ENCODE measurements at places on chromosomes 3 and 15.

- DNase-seq: no peak
Measured at GRCh38 chr15:87416591-87417257, 839.8 kb downstream of the NTRK3 start.

- DNase-seq: no peak
Measured at GRCh38 chr3:16264174-16264707, 502 bp downstream of the DPH3 start.

- DNase-seq: no peak
Measured at GRCh38 chr3:194928831-194929577, 243.3 kb downstream of the FAM43A start.

DNA sequence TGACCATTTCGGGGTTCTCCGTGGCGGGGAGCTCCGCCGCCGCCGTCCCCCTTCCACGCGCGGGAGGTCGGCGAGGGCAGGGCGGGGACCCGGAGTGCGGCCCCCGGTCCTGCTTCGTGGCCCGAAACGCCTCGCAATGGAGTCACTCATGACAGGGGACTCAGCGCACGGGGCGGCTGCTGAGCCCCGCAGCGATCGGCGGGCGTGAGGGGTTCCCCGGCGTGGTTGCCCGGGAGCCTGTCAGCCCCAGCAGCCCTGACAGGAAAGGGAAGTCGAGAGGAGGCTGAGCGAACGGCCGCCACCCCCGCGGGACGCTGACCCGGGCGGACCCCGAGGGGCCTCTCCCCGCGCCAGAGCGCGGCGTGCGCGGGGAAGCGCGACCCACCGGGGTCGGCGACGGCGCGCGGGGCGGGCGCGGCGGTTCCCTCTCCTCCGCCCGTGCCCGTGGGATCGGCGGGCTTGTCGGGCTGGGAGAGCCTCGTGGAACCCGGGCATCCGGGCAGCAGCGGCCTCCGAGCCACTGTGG is 564 bp upstream of the PIGZ start:
- DNase-seq: no peak

DNA sequence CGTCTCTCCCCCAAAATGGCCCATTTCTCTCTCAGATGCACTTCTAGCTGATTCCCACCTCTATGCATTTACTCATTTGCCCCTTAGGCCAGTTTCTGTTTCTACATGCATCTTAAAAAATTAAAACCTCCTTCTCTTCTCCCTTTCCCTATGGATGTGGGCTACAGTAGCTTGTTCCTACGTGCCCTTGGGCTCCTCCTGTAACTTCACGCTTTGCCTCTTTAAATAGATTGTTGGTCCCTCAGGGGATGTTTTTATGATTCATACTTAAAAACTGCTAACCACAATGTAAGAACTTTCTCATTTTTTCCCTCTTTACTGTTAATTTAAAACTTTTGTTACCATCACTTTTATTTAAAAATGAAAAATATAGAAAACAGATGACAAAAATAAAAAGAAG is 185.6 kb upstream of the MRPL3 start:
- no peak for DNase-seq

DNA sequence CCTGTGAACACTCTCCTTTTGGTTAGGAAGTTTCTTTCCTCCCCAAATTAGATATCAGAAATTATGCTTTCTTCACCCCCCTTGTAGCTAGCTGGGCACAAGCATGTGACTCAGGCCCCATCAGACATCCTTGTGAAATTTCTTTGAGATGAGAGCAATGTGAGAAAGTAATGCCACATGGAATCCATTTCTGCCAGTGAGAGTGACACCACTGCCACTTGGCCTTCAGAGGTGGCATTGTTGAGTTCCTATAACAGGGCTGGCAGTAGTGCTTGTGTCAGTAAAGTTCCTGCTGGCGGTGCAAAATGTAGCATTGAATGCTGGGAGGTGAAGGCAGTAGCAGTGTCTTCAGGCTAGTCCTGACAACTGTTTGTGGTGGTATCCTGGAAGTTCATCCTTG is 80.7 kb upstream of the ZNF280D start:
- DNase-seq: no peak

GRCh38 chr15:101116681-101116976 is 135.2 kb downstream of the CHSY1 start:
- DNase-seq: no peak

DNA sequence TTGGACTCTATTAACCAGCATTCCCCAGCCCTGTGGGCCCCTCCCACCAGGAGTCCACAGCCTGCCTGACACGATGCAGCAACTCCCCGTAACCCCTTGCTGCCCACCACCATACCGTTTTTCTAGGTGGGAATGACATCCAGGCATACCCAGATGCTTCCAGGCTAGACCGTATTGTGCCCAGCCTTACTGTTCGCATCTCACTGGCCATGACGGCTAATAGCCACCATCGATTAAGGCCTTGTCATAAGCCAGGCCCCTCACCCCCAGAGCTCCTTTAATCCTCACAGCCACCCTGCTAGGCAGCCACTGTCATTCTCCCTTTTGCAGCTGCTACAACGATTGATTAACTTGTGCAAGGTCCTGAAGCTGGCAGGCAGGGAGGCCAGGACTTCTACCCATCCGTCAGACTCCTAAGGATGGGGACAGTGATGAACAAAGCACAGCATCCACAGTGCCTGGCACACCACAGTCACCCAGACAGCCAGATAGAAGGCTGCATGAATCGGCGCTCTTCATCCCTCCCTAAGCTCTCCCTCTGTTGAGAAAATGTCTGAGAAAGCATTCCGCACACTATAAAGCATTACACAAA is 60.0 kb upstream of the FLNB start:
- DNase-seq: no peak

- no peak for DNase-seq
Measured at GRCh38 chr3:118332699-118333098, 701.9 kb downstream of the IGSF11 start.

DNA sequence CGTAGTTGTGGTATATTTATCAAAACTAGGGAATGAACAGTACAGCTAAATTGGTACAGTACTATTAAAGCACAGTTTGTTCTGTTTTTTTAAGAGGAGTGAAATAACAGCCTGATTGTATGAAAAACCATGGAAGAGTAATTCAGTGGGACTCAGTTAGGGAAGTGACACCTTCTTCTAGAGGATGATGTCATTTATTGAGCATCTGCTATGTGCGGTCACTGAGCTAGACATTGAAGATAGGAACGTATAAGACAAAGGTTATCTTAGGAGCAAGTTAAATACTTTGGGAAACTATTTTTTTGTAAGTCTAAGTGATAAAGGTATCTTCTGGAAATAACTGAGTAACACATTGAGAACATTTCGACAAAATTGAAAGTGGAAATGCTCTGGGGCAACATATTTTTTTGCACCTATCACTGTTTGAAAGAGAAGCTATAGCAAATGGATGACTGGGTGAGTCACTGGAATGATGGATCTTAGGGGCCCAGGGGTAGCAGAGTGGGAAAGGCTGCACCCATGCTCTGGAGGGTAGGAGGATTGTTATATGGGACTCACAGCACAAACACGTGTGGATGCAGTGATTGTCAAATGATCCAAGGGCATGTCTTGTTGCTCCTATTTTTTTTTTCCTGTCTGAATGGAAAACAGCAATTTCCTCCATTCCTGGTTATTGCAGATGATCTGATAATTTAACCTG is 43.0 kb downstream of the OXNAD1 start:
- no peak for DNase-seq

GRCh38 chr15:40921949-40922607 is 7.1 kb upstream of the DLL4 start:
- no peak for DNase-seq

GRCh38 chr3:102661707-102662497 is 227.1 kb downstream of the ZPLD1 start:
- DNase-seq: no peak

GRCh38 chr3:126107957-126108675 is 24.2 kb upstream of the SLC41A3 start:
- DNase-seq: no peak

GRCh38 chr15:66765478-66766281 is 63.6 kb downstream of the SMAD6 start:
- no peak for DNase-seq

GRCh38 chr3:111998636-111999483 is at the start of gene TAGLN3:
TAGLN3 (plus strand) TSS chr3:111998922; CDS start chr3:111999423, 501 bp downstream.
- DNase-seq: no peak

- no peak for DNase-seq
Measured at GRCh38 chr3:122668930-122669730, 11.5 kb upstream of the PARP14 start.

DNA sequence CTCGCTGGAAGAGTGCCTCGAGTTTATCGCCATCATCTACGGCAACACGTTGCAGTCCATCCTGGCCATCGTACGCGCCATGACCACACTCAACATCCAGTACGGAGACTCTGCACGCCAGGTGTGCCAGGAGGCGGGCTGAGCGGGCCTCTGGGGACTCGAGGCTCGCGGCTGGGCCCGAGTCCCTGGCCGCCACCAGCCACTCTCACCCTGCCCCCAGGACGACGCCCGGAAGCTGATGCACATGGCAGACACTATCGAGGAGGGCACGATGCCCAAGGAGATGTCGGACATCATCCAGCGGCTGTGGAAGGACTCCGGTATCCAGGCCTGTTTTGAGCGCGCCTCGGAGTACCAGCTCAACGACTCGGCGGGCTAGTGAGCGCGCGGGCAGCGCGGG is 1.9 kb downstream of the GNAT1 start:
- no peak for DNase-seq

DNA sequence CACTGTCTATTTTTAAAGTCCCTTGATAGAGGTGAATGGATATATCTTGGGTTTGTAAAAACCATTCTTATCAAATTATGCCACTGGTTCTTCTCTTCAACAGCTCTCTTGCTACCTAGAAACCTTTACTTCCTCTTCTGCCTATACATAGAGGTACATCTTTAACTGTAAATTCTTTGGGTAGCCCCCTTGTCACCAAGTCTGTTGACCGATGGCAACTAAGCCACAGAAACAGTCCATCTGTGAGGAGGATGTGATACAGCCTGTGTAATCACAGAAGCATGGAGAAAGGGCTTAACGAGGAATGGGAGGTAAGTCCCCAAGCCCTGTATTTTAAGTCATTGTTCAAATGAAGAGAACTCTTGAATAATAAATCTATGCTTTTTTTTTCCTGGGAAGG is 246.5 kb upstream of the MDFIC2 start:
- no peak for DNase-seq

GRCh38 chr3:61956236-61956635 is 394.9 kb downstream of the PTPRG start:
- no peak for DNase-seq

DNA sequence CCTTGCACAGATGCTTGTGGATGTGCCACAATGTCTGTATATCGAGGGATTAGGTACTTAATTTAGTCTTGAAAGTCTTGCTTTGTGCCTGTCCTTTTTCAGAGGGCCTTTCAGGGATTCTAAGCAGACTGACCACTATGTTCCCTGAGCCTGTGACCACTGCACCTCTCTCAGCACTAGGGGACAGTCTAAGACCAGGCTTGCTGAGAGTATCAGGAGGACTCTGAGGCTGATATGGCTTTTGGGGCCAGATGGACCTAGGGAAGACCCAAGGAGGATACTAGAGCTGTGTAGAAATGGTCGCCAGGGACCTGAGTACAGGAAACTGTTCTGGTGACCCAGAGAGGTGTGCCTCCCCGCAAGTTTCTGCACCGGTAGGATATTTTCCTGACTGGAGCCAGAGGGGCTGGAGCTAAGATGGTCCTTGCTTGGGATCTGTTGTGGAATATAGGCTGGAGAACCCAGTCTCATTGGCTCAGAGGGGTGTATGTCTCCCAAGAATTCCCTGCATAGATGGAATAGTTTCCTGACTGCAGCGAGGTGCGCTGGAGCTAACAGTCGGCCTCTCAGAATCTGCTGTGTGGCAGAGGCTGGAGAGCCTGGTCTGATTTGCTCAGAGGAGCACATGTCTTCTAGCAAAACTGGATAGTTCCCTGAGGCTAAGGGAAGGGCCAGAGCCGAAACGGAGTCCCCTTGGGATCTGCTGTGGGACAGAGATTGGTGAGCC is 213.2 kb upstream of the DCBLD2 start:
- DNase-seq: no peak

DNA sequence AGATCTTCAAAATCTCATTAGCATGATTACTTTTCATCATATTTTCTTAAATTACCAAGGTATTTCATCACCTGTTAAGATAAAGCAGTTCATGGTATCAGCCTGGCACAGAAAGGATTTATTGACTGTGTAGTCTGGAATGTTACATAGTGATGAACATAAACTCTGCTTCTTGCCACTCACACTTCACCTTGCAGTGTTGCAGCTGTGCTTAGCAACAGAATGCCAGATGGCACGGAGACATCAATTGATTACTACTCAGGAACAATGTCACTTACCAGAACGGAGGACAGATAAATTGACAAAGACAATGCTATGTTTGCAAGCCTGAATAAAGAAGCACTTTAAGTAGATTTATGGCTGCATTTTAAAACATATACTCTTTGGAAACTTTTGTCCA is 15.0 kb upstream of the BCHE start:
- no peak for DNase-seq

GRCh38 chr3:4601892-4602291 is 108.7 kb downstream of the ITPR1 start:
- no peak for DNase-seq

- no peak for DNase-seq
Measured at GRCh38 chr15:56805466-56806147, 72.3 kb upstream of the ZNF280D start.

- DNase-seq: no peak
Measured at GRCh38 chr3:152496716-152497115, 228.0 kb downstream of the MBNL1 start.
